ENCODE measurements at places on chromosomes 6 and 20.
A peak's percentile ranks its signal among the peaks of the same experiment; 100 is the strongest.

DNA sequence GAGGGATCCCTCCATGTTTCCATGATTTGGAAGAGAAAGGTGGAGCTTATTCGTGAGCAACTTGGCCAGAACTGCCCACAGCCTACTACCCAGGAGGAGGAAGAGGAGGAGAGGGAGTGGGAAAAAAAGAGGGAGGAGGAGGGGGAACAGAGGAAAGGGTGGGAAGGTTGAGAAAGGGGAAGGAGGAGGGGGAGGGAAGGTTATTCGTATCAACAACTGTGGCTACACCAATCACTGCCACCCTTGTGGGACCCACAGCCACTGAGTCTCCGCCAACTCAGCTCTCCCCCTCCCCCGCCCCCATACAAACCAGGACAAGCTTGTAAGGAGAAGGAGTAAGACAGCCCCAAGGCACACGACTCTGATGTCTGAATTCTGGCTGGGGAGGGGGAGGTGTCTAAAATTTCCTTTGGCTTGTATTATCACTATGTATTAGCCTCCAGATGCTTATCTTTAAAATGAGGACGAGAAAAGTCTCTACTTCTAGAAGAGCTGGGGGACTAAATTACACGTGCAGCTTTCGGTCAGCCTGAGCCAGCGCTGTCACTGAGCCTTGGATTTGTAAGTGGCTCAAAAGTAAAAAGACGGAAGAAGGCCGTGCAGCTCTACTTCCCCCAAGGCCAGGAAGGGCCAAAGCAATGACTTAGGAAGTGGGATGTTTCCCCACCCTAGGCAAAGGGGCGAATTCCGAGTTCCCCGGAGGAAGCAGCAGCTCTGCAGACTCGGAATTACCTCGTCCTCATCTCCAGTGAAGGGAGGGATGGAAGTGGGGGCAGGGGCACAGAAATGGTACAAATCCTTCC lies 1.0 kb downstream of the FKBP1A start:
- DNase-seq, result peak; percentile 43

GRCh38 chr20:2816583-2817340 lies 598 bp downstream of the TMEM239 start:
- peak; percentile 18 for DNase-seq

- no peak for DNase-seq
These were observed 12.7 kb upstream of the GMDS start for GRCh38 chr6:2258112-2258511.

- DNase-seq, result no peak
These were observed 394.4 kb downstream of the DOK5 start for GRCh38 chr20:54869765-54870164.

GRCh38 chr6:75830959-75831885 lies 82.2 kb downstream of the MYO6 start:
- DNase-seq, result no peak

GRCh38 chr6:31354158-31354863 lies 2.7 kb downstream of the HLA-B start:
- DNase-seq, result peak; percentile 38

Data from CD4-positive, alpha-beta T cell treated with Interleukin-6 for 4 hours (primary cell).